ENCODE measurements at places on chromosomes 4 and X. TPM values are rescaled to one million over a fixed set of nuclear protein-coding genes. Genes with fewer than 3 reads are reported as not detected.

- DNase-seq: no peak
Observed at GRCh38 chrX:120350450-120351138, 11.3 kb upstream of the ATP1B4 start.

GRCh38 chr4:173237762-173238161 lies 69.2 kb downstream of the GALNT7 start:
- DNase-seq: no peak

DNA sequence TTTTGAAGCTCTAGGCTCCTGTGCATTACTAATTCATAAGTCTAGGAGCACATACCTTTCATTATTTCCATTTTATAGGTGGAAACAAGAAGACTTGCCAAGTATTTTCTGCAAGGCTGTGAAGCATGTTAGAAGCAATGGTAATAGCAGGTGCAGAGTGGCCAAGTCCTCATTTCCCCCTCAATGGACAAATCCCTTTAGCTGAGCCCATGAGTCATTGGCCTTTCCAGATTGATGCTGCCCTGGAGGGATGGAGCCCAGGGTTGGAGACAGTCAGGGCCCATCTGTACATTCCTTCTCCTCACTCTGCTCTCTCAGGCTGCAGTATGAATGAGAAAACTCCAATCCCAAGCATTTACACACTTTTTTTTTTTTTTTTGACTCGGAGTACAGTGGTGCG lies 6.6 kb downstream of the MGST2 start:
- DNase-seq: no peak

GRCh38 chr4:28966982-28967381 lies 1753.2 kb upstream of the PCDH7 start:
- DNase-seq: no peak

DNA sequence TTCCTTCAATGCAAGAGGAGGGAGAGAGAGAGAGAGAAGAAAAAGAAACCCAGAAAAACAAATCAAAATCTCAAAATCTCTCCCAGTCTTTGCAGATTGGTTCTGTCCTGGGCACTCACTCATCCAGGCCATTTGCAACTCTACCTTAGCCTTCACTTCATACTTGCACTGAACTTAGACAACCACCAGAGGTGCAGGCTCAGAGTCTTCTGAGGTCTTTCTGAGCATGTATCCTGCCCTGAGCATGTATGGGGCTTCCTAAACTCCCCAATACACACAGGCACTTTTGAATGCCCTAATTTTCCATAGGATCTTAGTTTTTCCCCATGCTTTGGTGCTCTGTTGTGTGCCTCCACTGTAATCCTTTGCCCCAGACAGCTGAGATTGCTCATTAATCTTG lies 2.9 kb downstream of the CFI start:
- DNase-seq: no peak

FRAS1 gene
- 0.08 TPM for total RNA-seq

MAGEH1 gene
- 15.1 TPM for total RNA-seq

TREX2 gene
- total RNA-seq: 2.2 TPM

NWD2 gene
- not detected for total RNA-seq

PCSK1N gene
- 2.9 TPM for total RNA-seq
